Muscle of back (tissue), 13 donors: ENCODE measurements at places on chromosomes 11 and 22. TPM values are rescaled to one million over a fixed set of nuclear protein-coding genes. Genes with fewer than 3 reads are reported as not detected.

POTEH gene
- polyA plus RNA-seq, result not detected

DNA sequence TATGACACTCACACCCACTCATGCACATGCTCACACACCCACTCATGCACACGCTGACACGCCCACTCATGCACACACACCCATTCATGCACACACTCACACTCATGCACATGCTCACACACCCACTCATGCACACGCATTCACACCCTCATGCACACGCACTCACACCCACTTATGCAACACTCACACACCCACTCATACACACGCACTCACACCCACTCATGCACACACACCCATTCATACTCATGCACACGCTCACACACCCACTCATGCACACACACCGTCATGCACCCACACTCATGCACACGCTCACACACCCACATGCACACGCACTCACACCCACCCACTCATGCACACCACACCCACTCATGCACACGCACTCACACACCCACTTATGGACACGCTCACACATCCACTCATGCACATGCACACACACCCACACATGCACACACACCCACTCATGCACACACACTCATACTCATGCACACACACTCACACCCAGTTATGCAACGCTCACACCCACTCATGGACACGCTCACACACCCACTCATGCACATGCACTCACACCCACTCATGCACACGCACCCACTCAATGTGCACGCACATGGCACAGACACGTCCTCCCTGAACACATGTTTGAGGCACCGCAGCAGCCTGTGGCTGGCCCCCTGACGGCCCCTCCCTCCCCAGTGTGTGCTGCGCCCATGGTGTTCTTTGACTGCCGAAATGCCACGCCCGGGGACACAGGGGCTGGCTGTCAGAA is 17.9 kb downstream of the MUC5AC start:
- no peak for DNase-seq

DNA sequence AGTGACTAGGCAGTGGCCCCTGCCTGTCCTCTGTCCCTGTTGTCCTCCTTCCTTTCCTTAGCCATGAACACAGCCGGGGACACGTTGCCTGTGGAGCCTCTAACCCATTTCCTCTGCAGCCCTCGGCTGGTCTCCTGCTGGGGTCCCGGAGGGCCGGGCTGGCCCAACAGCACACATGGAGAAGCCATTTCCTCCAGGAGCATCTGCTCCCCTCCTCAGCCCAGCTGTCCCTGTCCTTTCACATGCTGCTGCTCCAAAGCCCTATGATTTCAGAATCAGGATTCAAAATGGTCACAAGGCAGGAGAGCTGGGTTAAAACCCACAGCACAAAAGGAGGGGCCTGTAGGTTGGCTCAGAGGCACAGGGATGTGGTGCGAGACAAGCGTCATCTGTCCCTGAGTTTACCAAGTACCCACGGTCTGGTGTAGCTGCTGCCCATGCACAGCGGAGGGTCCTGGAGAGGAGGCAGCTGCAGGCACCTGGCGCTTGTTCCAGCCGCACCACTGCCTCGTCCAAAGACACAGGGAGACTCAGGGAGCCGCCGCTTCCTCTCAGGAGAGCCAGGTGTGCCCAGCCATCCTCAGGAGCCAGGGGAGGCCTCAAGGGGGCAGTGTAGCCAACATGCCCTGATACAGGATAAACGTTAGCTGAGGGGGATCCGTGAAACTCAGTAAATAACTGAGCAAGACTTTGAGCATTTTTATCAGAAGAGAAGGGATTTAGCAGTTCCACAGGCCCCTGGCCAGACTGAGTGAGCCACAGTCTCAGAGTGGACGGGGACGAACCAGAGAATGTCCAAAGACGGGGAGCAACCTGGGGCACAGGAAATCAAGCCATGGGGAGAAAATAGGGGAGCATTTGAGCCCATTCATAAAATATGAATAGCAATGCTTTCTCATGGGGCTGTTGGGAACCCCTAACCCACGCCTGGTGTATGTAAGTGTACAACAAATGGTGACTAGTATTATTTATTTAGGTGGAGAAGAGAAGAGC is 3.9 kb upstream of the VSIG10L2 start:
- peak; percentile 88 for DNase-seq

GRCh38 chr22:40383905-40384304 is 13.5 kb downstream of the SGSM3 start:
- DNase-seq, result peak; percentile 22

DNA sequence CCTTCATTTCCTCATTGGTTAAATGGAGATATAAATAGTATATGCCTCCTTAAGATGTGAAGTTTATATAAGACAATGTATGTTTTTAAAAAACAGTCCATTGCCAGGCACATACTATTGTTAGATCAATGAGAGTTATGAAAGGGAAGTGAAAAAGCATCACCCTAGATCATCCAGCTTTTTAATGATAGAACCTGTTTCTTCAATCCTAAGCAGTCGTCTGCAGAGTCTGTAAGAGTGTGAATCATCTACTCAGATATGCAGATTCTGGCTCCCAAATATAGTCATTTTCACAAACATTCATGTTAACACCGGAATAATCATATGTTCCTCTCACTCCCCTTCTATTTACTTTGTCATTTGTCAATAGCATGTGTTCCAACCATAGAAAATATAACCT is 65.3 kb upstream of the SLN start:
- no peak for DNase-seq
